ENCODE measurements at places on chromosomes 5 and 9.

GRCh38 chr9:18359335-18359734 is 114.6 kb upstream of the ADAMTSL1 start:
- DNase-seq: no peak

- no peak for DNase-seq
Observed at GRCh38 chr9:982394-983230, 6.2 kb downstream of the DMRT3 start.

- no peak for DNase-seq
Observed at GRCh38 chr5:151002250-151002649, 18.1 kb upstream of the GPX3 start.

- DNase-seq: no peak
Observed at GRCh38 chr5:4199049-4199841, 603.6 kb downstream of the IRX1 start.

DNA sequence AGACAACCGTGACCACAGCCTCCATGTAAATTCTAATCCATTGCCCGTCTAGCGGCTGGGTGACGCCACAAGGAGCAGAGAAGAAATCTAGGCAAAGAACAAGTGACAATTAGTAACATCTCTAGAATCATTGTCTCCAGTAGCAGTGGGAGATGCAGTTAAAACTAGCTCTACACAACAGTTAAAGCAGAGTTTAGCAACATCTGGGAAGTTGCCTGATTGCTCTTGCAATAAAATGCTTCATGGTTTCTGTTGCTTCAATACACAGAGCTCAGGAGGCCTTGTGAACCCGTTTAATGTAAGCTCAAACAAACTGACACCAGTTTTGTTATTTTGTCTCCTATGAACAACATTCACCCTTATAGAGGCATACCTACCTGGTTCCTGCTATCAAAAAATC is 369.8 kb upstream of the PDE4D start:
- DNase-seq: no peak

All from hippocampal formation (tissue), 2 donors.